ENCODE measurements at places on chromosomes 4 and X.

DNA sequence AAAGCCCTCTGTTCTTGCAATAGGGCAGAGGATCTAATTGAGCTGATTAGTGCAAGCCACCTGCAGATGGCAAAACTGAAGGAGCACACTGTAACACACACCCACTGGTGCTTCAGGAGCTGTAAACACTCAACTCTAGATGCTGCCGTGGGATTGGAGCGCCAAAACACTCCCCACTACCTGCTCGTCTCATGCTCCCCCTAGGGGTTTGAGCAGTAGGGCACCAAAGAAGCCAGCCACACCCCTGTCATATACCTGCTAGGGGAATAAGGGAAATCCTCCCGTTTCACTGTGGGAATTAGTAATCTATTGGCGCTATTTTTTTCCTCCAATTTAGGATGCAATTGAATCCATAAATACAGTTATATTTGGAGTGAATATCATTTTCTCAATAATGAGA is 360.2 kb downstream of the GLUD2 start:
- DNase-seq = no peak

DNA sequence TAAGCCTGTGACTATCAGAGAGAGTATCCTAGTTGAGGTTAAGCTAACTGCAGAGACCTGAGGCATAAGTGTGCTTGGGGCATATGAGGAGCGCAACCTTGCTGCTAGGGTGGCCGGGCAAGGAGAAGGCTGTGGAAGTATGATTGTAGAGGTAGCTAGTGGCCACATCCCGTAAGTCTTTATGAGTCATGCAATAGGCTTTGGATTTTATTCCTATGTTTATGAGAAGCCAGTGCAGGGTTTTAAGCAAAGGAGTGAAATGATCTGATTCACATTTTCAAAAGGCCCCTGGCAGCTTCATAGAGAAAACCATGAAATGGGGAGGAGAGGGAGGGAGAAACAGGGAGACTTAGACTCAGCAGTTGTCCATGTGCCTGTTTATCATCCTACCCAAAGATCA is 92.1 kb upstream of the WDFY3 start:
- DNase-seq = no peak

- DNase-seq = no peak
Observed at GRCh38 chr4:184624972-184625554, 24.2 kb downstream of the CASP3 start.

DNA sequence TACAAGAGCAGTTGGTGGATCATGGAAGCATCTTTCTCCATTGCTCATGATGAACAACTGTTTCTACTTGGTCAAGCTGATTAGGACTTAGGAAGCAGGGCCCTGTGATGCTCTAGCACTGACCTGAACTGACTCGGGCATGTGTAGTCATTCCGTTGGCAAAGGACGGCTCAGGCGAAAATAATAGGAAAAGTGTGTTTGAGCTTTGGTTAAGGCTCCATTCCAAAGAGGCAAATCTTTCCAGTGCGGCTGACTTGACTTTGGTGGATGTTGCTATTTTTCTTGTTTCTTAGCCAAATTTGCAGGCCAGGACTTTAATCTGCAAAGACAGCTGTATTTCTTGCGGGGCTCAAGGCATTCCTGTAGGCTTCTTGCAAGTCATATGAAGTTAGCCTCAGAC is 39.5 kb downstream of the ZNF518B start:
- DNase-seq = no peak

Data from activated CD4-positive, alpha-beta T cell treated with anti-CD3 and anti-CD28 coated beads, Interleukin-2, Interleukin-6, amounts not matched to agents 100 ng/mL and 50 ng/mL, durations not matched to agents 16 hours and 8 hours (primary cell).